ENCODE measurements at places on chromosomes 12 and 14.

DNA sequence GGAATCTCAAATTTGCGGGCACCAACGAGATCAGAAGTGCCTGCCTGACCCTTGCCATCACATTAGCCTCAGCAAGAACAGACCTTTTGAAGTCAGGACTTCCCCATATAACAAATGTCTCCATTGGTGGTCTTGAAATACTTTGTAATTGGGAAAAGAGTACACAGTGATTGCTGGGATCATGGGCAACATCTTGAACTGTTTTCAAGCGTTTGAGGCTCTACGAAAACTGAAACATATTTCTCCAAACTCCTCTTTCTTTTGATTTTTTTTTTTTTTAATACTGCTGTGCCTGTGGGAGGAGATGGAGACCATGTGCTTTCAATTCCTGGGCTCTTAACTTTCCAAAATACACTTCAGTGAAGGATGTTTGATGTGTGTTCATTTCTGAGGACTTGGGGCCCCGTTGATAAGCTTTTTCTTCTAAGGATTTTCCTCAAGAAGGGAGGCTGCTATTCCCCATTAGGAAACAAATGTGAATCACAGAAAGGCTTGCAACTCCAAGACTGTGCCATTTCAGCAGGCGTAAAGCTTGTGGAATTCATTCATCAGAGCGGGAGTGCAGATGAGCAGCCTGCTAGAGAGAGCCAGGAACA lies 94.5 kb downstream of the TMEM132C start:
- DNase-seq = no peak

DNA sequence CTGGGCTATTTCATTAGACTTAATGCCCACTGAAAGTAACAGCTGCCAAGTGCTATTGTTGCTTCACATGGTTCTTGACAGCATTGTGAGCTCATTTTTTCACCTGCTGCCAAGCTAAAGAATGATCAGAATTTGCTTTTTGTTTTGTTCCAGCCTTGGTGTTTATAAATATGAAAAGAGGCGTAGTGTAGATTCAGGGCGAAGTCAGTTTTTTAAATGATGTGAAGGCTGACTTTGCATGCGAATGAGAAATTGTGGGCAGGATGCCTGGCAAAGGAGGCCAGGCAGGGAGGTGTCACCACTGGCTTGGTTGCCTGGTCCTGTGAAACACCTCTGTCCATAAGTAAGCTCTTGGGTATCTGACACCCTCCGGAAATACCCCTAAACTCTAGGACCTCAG lies 93.3 kb upstream of the NAP1L1 start:
- DNase-seq = no peak

GRCh38 chr12:90174198-90174510 lies 465.5 kb upstream of the ATP2B1 start:
- no peak for DNase-seq

- DNase-seq = no peak
These were observed 271.1 kb downstream of the CCER1 start for GRCh38 chr12:90683871-90684270.

DNA sequence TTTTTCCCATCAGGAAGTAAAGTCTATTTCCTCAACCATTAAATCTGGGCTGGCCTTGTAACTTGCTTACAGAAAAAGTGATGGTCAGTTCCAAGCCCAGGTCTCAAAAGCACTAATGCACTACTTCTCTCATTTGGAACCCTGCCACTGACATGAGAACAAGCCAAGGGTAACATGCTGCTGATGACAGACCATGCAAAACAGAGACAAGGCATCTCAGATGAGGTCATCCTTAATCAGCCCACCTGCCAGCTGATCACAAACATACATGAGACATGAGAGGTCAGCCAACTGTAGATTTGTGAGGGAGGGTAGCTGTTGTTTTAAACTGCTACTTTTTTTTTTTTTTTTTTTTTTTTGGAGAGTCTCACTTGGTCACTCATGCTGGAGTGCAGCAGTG lies 16.2 kb downstream of the TWF1 start:
- DNase-seq = no peak

GRCh38 chr12:41619705-41620104 lies 431.6 kb downstream of the PDZRN4 start:
- DNase-seq = no peak

DNA sequence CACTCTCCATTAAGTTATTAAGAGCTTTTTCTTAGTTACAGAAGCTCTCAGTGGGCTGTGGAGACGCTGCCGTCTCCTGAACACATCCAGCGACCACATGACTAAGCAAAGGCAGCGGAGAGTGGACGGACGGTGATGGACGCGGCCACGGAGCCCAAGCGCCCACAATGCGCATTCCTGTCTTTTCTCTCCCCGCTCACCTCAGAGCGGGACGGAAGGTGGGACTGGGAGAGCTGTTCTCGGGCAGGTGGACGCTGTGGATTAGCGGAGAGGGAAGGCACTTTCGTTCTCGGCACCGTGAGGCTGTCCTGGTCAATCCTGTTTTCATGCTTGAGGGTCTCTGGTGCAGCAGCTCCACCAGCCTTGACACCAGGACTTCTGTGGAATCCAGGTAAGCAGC lies 2.6 kb upstream of the ANKLE2 start:
- DNase-seq = no peak

- DNase-seq = no peak
These were observed 822 bp upstream of the SOX5 start for GRCh38 chr12:23950210-23950774.

GRCh38 chr12:19477071-19477470 lies 37.8 kb downstream of the AEBP2 start:
- no peak for DNase-seq

GRCh38 chr14:100103250-100104005 lies 38.2 kb downstream of the EVL start:
- DNase-seq = no peak

DNA sequence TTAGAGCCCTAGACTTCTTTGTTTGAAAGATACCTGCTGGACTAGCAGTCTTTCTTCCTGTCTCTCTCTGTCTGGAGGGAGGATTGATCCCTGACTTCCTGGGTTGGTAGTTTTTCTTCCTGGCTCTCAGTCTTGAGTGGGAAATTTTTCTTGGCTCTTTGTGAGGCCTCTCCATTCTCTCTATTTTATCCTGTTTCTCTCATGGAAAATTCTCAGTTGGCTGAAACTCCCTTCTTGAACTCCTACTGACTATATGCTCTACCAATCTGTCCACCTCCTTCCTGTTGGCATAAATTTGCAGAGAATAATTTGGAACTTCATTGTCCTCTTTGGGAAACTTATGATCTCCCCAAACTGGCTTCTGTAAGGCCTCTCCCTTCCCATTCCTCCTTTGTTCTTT lies 24.1 kb upstream of the MUCL1 start:
- DNase-seq = no peak

GRCh38 chr14:68139431-68140075 lies 320.0 kb downstream of the RAD51B start:
- DNase-seq = no peak

GRCh38 chr12:42372154-42372791 lies 46.3 kb downstream of the PPHLN1 start:
- no peak for DNase-seq

- no peak for DNase-seq
These were observed 7.4 kb downstream of the WASHC3 start for GRCh38 chr12:102054345-102054744.

GRCh38 chr14:37129047-37129446 lies 43.4 kb downstream of the SLC25A21 start:
- no peak for DNase-seq

- DNase-seq = no peak
These were observed 27.4 kb upstream of the KLRB1 start for GRCh38 chr12:9634969-9635754.

DNA sequence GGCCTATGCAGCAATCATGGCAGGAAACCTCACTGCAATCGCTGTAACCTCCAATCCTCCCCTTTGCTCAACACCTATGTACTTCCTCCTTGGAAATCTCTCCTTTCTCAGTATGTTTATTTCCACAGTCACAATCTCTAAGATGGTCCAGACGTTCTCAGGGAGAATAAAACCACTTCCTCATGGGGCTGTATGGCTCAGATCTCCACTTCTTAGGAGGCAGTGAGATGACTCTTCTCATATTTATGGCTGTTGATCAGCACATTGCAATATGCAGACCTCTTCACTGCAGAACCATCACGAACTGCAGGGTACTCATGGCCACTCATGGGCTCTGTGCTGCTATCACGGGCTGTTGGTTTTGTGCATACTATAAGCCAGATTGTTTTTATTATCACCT lies 17.1 kb upstream of the OR4K17 start:
- no peak for DNase-seq

GRCh38 chr12:88181881-88182280 lies 39.8 kb downstream of the TMTC3 start:
- DNase-seq = no peak

GRCh38 chr12:129211862-129212630 lies 358.8 kb downstream of the GLT1D1 start:
- no peak for DNase-seq

DNA sequence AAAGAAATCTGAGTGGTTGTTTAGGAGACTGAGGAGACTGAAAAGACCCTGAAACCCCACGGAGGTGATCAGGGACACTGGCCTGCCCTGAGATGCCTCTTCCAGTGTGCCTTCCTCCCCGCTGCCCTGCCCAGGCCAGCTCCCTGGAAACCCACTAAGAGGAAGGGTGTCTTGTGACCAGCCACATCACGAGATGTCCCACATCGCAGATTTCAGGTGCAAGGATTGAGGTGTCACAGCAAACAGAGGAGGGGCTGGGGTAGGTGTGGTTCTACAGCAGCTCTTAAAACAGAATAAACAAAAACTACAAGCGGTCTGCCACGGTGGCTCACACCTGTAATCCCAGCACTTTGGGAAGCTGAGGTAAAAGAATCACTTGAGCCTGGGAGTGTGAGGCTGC lies 184.3 kb upstream of the C14orf180 start:
- no peak for DNase-seq

GRCh38 chr14:74855945-74856344 lies 20.0 kb downstream of the PROX2 start:
- no peak for DNase-seq

- no peak for DNase-seq
These were observed 6.3 kb downstream of the SLC7A8 start for GRCh38 chr14:23177181-23177580.

GRCh38 chr14:34714320-34715126 lies at the start of gene CFL2:
TSS of gene CFL2 (minus strand) at chr14:34714593. CDS start at chr14:34714540, 53 bp downstream.
- DNase-seq = peak; percentile 60

GRCh38 chr12:94585626-94586025 lies 64.7 kb downstream of the TMCC3 start:
- no peak for DNase-seq

GRCh38 chr12:123401753-123402683 lies 18.1 kb downstream of the KMT5A start:
- DNase-seq = no peak

GRCh38 chr14:33461036-33461435 lies 489.8 kb downstream of the EGLN3 start:
- DNase-seq = no peak

- DNase-seq = no peak
These were observed 223.3 kb downstream of the RPS29 start for GRCh38 chr14:49362916-49363315.

- DNase-seq = no peak
These were observed 44.5 kb upstream of the AP4S1 start for GRCh38 chr14:30980980-30981379.

- DNase-seq = no peak
These were observed 48.7 kb downstream of the SCARB1 start for GRCh38 chr12:124814741-124815613.

- DNase-seq = no peak
These were observed 3.4 kb downstream of the CKB start for GRCh38 chr14:103519043-103519836.

DNA sequence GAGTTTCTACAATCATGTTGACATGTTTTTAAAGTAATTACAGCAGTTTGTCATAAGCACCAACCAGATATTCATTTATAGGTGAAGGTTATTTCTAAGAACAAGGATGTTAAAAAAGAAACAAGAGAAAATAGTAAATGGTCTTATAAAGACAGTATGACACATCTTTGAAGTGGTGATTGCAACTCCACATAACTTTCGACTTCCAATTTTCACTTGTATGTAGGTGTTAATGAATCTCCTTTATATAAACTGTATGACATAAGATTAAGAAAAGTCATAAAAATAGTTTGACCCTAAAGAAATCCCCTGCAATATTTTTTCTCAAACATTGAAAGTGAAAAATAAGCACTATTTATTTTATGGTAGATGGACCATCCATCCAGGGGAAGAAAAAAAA lies 144.8 kb upstream of the PTPRQ start:
- no peak for DNase-seq

GRCh38 chr14:81070511-81070910 lies 115.1 kb downstream of the TSHR start:
- no peak for DNase-seq

DNA sequence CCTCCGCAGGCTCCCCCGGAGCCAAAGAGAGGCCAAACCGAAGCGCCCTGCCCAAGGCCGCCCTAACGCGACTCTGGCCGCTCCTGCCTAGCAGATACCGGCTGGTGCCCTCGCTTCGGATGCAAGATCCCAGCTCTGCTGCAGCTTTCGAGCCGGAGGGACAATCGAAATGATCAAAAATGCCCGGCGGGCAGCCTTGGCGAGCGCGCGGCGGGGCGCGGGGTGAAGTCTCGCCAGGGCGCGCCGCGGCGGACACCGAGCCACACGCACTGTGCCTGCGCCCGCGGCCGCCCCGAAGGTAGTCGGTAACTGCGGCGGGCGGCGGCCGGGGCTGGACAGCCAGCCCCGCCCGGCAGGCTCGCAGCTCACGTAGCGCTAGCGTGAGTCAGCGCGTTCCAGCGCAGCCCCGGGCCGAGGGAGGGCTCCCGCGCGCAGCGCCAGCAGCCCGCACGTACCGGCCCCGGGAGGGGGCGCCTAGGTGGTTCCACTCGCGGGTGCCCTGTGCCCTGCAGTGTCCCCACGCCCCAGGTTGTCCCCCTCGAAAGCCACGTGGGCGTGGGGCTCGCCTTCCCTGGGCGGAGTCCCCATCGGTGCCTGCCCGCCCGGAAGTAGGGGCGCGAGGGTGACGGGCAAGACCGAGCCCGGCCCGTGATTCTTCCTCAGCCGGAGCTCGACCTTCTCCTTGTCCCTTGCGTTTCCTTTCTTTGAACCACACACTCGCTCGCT lies 109.2 kb upstream of the EGLN3 start:
- DNase-seq = peak; percentile 35

GRCh38 chr12:14410841-14411569 lies 45.5 kb downstream of the ATF7IP start:
- DNase-seq = no peak

DNA sequence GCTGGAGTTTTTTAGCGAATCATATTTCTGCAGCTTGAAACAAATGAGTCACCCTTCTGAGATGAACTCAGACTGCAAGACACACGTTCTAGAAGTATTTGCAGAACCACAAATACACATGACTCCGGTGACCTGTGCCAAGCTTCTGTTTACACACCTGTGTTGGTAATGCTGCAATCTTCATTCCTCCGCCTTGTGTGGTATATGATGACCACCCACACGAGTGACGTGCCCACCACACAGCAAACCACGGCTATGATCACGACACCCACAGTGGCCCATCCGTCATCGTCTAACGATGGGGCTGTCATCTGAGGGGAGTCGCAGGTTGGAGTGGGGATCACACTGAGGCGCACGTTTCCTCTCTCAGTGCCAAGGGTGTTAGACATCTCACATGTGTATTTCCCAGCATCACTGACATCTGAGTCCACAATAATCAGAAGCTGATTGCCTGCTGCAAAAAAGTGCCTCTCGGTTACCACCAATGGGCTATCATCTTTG lies 43.0 kb downstream of the LRIG3 start:
- no peak for DNase-seq

- DNase-seq = no peak
These were observed 23.6 kb downstream of the DAD1 start for GRCh38 chr14:22565391-22565945.

Measured in stimulated activated CD8-positive, alpha-beta memory T cell treated with anti-CD3 and anti-CD28 coated beads, Interleukin-4, amount 100 ng/mL, for 24 hours (primary cell).